Sciatic nerve (tissue), 2 donors: ENCODE measurements at places on chromosomes 7 and 10.

DNA sequence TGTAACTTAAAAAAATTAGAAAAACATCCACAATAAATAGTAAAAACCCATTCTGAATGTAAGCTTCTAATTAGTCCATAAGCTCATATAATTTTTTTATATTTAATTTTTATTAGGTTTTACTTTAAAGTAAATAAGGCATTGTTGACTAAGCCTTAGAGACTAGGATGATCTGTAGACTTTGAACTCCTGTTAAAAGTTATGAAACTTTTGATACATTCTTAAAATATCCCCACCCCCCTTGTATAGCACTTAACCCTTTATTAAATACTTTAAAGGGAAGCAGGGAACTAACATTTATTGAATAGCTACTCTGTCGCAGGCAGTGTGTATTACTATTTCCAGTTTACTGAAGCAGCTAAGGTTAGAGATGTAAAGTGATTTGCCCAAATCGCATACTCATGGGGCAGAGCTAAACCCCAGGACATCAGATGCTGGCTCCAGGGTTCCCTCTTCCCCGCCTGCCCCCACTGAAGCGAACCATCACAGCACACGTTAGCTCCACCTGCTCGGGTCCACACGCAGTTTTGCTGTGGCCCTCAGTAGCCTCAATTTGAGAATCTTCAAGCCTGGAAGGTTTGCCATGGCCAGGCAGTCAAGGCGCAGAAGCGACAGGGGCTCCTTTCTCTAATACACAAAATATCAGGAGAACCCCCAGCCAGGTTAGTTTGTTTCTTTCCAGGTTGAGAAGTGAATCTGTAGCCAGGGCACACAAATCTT is 762 bp downstream of the PON1 start:
- DNase-seq = no peak

GRCh38 chr10:101063548-101064414 is 2.0 kb downstream of the KAZALD1 start:
- DNase-seq = no peak

DNA sequence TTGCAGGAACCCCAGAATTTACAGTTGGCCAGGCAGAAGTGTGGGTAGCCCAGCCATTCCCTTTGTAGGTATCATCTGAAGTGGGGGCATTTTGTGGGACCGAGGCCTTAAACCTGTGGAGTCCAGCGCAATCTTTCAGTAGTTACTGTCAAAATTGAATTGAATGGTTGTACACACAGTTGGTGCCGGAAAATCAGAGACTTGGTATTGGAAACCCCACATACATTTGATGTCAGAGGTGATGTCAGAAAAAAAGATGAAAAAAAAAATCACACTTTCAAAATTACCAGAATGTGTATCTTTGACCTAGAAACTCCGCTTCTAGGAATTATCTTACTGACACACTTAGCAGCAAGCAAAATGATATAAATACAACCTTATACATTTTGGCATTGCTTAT is 153.8 kb upstream of the PLXNA4 start:
- no peak for DNase-seq

DNA sequence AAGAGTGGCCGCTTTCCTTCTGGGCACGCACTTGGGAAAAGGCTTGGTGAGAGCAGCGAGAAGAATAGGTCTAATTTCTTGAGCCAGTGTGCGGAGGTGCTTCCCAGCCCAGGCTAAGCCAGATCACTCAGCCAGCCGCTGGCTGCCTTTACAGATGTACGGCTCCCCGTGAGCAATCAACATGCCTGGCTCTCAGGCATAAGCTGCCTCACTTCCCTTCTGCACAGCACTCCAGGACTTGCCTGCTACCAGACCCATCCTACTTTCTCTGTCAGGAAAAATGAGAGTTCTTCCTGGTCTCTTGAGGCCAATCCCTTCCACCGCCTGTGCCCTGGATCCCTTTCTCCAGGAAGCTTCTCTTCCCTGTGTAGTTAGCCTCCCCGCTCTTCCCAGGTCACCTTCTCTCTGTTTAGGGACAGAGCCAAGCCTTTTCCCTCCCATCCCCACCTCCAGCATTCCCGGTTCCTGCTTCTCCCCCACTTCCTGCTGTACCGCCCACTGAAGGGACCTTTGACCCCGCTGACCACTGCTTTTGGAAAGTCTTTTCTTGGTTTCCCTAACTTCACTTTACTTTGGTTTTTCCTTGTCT is 1.1 kb upstream of the ACTR3C start:
- no peak for DNase-seq

DNA sequence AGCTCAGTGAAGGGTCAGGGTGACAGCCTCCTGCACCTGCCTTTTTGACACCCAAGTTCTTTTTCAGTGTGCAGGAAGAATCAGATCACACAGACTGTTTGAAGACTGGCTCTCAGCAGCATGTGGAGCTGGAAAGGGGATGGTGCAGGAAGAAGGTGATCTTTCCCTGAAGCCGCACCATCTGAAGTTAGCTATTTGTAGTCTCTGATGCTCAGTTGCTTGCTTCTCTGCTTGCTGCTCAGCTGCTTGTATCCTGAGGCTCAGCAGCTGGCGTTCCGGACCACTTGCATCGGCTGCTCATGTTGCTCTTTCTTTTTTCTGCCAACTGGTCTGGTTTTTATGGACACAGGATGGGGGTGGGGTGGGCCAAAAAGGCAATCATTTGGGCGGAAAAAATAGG is 15.8 kb upstream of the DNMBP start:
- DNase-seq = no peak

DNA sequence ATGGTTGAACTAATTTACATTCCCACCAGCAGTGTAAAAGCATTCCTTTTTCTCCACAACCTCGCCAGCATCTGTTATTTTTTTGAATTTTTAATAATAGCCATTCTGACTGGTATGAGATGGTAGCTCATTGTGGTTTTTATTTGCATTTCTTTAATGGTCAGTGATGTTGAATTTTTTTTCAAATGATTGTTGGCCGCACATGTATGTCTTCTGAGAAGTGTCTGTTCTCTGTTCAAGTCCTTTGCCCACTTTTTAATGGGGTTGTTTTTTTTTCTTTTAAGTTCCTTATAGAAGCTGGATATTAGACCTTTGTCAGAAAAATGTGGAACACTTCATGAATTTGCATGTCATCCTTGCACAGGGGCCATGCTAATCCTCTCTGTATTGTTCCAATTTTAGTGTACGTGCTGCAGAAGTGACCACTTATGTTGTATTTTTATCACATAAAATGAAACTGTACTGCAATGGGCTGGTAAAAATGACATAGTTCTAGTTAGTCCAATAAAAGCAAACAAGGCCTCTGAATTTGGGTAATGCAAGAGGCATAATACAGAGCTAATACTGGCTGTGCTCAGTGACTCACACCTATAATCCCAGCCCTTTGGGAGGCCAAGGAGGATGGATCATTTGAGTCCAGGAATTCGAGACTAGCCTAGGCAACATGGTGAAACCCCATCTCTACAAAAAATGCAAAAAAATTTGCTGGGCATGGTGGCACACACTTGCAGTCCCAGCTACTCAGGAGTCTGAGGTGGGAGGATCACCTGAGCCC is 70.3 kb downstream of the ABI1 start:
- DNase-seq = no peak

DNA sequence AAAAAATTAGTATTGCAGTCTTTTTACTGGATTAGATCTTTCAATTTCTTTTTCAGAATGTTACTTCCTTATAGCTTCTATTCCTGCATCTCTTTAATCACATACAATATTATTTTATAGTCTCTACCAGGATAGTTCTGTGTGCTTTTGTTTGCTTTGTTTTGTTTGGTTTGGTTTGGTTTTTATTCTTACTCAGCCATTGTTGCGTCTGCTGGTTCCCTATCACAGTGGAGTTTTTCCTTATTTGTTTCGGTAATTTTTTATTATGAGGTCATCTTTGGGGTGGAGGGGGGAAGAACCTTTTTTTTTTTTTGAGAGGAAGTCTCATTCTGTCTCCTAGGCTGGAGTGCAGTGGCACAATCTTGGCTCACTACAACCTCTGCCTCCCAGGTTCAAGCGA is 9.0 kb upstream of the BAIAP2L1 start:
- DNase-seq = no peak

GRCh38 chr7:127578711-127579275 is 6.6 kb downstream of the GCC1 start:
- no peak for DNase-seq

GRCh38 chr10:6625428-6625827 is 45.4 kb upstream of the PRKCQ start:
- DNase-seq = no peak

GRCh38 chr10:70122742-70123141 is 9.9 kb downstream of the AIFM2 start:
- no peak for DNase-seq

- peak; percentile 69 for DNase-seq
Measured at GRCh38 chr10:129191797-129192196, 275.2 kb upstream of the MGMT start.

GRCh38 chr7:157502701-157503111 is 165.9 kb downstream of the DNAJB6 start:
- DNase-seq = no peak

DNA sequence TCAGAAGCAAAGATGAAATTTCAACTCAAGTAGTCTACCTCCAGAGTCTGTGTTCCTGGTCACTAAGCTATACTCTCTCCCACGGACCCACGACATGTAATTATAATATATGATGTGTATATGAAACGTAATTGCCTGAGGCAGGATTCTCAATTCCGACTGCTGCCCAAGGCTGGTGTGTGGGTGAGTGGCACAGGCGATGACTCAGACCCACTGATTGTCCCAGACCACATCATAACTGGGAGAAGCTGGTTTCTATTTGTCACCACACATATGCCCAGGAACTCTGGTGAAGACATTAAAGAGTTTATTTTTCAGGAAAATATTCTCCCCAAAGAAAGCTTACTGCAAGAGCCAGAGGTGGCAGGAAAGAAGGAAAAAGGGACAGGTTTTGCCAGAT is 219.3 kb downstream of the JAZF1 start:
- DNase-seq = no peak

- DNase-seq = no peak
Measured at GRCh38 chr10:93568105-93568390, 1.6 kb downstream of the FFAR4 start.

- no peak for DNase-seq
Measured at GRCh38 chr10:133011882-133012281, 69.5 kb upstream of the CFAP46 start.

- DNase-seq = peak; percentile 48
Measured at GRCh38 chr7:149866779-149867447, 6.9 kb upstream of the ATP6V0E2 start.

GRCh38 chr10:22714479-22715289 is at the start of gene PIP4K2A:
PIP4K2A (minus strand) TSS chr10:22714578; CDS start chr10:22714326, 252 bp downstream.
- DNase-seq = peak; percentile 80

DNA sequence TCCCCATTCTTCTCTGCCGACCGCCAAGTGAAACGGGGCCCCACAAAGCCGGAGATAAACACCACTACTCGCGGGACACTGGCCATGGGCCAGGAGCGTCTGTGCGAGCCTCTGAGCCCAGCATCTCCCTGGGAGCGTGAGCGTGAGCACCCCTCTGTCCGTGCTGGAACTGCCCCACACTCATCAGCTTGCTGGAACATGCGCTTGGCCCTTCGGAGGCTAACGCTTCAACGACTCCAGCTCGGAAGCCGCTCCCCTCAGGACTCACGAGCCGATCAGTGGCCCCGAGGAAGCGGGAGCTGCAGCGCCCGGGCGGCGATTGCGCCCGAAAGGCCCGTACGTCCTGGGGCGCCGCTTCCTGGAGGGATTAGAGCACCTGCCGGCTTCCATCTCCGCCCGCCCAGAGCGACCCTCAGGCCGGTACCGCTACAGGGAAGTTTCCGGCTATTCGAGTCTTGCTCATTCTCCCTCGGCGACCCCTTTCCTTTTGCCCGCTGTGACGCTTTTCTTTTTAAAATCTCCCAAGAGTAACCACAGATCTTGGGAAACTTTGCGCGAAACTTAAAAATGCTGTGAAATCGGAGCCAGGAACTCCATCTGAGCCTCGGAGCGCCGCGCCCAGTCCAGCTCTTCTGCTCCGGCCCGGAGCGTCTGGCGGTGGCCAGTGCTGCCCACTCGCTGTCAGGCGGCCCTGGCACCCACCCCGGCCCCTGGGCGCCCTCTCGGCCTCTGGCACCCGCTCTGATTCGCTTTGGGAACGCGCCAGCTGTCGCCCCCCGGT is 1.0 kb downstream of the TLL2 start:
- no peak for DNase-seq

- no peak for DNase-seq
Measured at GRCh38 chr7:128035712-128036111, 4.5 kb upstream of the LRRC4 start.

DNA sequence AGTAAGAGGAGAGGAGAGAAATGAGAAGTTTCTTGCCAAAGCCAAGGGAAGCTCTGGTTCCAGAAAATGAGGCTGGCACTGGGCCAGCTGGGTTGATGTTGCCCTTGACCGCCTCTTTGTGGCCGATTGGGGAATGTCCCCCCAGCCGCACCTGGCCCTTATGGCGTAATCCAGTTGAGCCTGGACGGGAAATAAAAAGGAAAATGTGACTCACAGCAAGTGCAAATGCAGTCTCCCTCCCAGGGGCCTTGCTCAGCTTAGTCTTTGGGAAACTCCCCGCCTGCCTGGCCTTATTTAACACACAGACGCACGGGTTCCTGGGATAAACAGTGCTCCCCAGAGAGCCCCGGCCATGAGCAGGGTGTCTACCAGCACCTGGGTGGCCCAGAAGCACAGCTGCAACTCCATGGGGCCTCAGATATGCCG is 174.8 kb downstream of the KIAA1217 start:
- peak; percentile 96 for DNase-seq

GRCh38 chr10:11895598-11895997 is 72.4 kb downstream of the PROSER2 start:
- no peak for DNase-seq

GRCh38 chr10:43197834-43198681 is 59.8 kb downstream of the CSGALNACT2 start:
- DNase-seq = peak; percentile 54

DNA sequence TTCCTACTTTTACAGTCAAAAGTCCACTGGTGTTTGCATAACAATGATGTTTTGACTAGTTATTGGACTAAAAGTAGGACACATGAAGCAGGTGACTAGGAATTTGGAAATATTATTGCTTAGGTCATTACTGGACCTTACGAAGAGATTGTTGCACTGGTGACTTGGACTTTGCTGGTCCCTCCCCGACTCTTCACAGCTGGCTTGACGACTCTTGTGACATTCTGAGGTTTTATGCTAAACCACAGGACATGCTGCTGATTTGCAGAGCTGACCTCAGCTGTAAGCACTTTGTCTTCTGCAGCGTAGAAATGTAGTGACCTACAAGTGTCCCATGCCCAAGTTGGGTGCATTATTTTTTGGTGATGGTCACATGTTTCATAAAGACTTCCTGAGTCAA is 21.9 kb downstream of the PCBD1 start:
- no peak for DNase-seq

- DNase-seq = peak; percentile 10
Measured at GRCh38 chr10:1109795-1110673, 53.8 kb downstream of the WDR37 start.

GRCh38 chr7:142420554-142421362 is 162.9 kb upstream of the PRSS58 start:
- no peak for DNase-seq
